ENCODE measurements at places on chromosomes 13 and 19.
A peak's percentile ranks its signal among the peaks of the same experiment; 100 is the strongest.

DNA sequence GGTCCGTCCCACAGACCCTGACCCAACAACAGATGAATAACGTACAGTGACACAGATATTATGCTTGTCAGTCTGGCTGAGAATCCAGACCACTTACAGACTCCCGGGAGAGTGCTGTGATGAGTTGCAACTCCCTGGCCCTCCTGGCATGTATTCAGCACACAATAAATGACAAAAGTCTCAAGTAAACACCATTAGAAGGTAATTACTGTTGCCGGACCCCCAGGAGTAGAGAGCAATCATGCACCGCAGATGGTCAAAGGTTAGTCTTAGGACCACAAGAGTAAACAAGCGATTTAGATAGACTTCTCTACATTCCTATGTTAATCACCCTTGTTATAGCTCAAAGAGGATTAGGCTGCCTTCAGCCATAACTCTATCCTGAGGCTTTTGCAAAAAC is 726.4 kb upstream of the GPC6 start:
- DNase-seq, result peak; percentile 84

- no peak for DNase-seq
These were observed 12.0 kb downstream of the LYL1 start for GRCh38 chr19:13090511-13091231.

DNA sequence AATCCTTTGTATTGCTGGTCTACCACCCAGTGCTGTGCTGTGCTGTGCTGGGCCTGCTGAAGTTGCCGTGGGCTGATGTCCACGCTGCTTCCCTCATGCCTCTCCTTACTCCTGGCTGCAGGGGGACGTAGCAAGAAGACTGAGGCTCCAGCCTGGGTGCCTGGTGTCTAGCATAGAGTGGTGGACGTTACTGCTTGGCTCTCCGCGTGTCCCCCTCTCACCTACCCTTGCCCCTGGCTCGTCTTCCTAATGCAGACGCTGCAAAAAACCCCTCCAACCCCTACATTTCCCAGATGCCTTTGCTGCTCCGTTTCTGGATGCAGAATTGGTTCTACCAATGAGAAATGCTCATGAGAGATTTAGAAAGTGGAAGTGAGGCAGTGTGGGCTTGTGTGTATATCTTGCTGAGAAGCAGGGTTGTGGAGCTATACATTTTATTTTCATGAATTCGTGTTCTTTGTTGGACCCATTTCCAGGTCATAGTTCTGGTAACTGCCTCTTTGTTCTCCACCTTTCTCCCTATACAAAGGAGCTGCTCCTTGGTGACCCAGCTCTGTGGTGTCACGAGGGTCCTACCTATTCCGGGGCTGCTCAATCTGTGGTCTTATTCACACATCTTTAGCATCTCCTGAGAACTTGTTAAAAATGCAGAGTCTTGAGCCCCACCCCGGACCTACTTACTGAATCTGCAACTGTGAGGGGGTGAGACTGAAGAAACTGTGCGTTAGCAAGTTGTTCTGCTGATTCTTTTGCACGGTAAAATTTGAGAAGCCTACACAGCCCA is 7.9 kb upstream of the DENND1C start:
- no peak for DNase-seq

DNA sequence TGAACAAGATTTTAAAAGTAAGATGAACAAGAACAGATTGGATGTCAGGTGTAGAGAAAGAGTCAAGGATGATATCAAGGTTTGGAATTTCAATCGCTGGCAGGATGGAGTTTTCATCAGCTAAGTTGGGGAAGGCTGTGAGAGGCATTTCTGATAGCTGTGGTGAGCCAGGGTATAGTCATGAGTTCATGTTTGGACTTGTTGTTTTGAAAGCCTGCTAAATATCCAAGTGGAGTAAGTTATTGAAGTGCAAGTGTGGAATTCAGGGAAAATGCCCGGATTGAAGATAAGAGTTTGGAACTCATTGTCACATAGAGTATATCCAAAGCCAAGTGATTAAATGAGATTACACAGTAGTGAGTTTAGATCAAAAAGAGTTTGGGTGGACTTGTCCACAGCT is 11.0 kb upstream of the EPSTI1 start:
- DNase-seq, result no peak

- DNase-seq, result no peak
These were observed 8.0 kb downstream of the NANOS3 start for GRCh38 chr19:13884726-13885591.

DNA sequence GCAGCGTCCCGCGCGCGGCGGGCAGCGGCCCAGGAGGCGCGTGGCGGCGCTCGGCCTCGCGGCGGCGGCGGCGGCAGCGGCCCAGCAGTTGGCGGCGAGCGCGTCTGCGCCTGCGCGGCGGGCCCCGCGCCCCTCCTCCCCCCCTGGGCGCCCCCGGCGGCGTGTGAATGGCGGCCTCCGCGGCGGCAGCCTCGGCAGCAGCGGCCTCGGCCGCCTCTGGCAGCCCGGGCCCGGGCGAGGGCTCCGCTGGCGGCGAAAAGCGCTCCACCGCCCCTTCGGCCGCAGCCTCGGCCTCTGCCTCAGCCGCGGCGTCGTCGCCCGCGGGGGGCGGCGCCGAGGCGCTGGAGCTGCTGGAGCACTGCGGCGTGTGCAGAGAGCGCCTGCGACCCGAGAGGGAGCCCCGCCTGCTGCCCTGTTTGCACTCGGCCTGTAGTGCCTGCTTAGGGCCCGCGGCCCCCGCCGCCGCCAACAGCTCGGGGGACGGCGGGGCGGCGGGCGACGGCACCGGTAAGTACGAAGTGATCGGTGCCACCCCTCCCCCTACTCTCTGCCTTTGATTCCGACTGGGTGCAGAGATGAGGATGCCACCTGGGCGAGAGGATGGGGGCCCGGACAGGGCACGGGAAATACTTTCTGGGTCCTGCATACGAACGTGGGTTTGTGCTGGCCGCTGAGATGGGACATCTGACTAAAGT is 874 bp downstream of the TRIM28 start:
- no peak for DNase-seq

All from islet precursor cell (in vitro differentiated cells).